ENCODE measurements at places on chromosomes 5 and 9. TPM values are rescaled to one million over a fixed set of nuclear protein-coding genes. Genes with fewer than 3 reads are reported as not detected.

NDUFAF2 gene
- total RNA-seq = 18.0 TPM

OMD gene
- 16.0 TPM for total RNA-seq

IFNA17 gene
- not detected for total RNA-seq

HTR1A gene
- total RNA-seq = not detected

ARL14EPL gene
- total RNA-seq = not detected

SLCO6A1 gene
- total RNA-seq = not detected

ARAP3 gene
- total RNA-seq = 5.0 TPM

TLX3 gene
- not detected for total RNA-seq

RNF20 gene
- 26.0 TPM for total RNA-seq

PCDHA2 gene
- 0.20 TPM for total RNA-seq

SLC22A4 gene
- 2.6 TPM for total RNA-seq

C1QTNF3 gene
- total RNA-seq = 34.8 TPM

RNF183 gene
- total RNA-seq = 0.20 TPM

FOXD4L4 gene
- total RNA-seq = 0.20 TPM

LCN2 gene
- 14.6 TPM for total RNA-seq

CCDC192 gene
- not detected for total RNA-seq

BRINP1 gene
- total RNA-seq = 0.59 TPM

GARIN3 gene
- total RNA-seq = not detected

CTNNAL1 gene
- 29.0 TPM for total RNA-seq

PCDHB15 gene
- total RNA-seq = 3.6 TPM

GNA14 gene
- 1.6 TPM for total RNA-seq

BTNL8 gene
- 0.49 TPM for total RNA-seq

IFNK gene
- total RNA-seq = not detected

NHP2 gene
- 52.7 TPM for total RNA-seq

POLR3G gene
- 2.4 TPM for total RNA-seq
